ENCODE measurements at places on chromosomes 7 and 10.

GRCh38 chr7:151179287-151179860 is 7.7 kb downstream of the ASB10 start:
- DNase-seq: no peak

DNA sequence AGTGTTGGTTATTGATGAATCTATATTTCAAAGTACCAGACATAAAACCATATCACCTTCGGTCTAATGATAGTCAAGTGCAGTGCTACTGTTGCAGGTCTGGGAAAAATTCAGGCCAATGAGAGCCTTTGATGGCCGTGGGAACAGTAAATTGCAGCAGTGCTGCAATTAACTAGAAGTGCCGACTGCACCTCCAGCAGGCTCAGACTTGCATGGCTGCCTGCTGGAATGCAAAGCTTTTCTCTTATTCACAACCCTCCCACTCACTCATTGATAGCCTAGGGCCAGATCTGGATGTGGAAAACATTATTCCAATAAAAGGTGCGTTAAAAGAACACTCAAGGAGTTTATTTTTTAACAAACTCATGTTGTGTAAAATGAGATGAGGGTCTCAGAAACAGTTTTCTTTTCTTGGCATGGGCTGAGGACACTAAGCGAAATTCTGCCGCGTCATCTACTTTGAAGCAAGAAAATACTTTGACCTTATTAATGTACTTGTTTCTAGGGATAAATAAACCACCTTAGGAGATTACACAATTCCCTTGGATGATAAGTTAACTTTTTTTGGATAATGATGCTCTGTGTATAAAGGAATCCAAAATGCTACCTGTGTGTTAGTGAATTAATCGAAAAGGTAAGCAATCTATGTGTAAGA is 17.1 kb downstream of the PLXDC2 start:
- DNase-seq: no peak

GRCh38 chr7:19106241-19107080 is 11.0 kb downstream of the TWIST1 start:
- no peak for DNase-seq

DNA sequence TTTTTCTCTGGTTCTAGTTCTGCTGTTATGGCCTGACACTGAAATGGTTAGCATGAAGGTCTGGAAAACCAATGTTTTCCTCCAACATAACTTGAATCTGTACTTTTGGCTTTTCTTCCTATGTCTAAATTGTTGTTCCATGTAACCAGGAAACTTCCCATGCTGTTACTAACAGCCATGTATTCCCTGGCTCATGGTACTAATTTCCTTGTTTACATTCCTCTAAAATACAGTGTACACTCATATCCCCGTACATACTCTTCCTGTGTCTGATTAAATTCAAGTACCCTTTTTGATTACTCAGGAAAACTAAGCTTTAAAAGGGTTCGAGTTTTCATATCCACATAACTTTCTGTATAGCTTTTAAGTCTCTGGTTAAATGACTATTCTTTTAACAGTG is 12.3 kb upstream of the ACSM6 start:
- DNase-seq: peak; percentile 25

DNA sequence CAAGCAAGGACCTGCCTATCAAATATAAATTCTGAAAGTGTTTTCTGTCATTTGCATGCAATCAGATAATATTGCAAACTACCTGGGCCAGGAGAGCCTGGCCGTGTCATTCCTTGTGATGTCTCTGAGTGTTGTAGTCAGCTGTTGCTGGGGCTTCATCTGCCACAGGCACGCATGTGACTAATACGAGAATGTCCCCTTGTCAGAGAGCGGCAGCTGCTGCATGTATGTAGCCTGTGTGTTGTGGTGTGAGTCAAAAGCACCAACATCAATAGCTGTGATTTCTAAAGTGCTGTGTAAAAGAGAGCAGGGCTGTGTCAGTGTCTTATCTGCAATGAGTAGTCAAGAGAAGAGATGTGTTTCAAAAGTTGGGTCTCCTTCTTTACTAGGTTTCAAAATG is 155.4 kb downstream of the POU6F2 start:
- DNase-seq: no peak

DNA sequence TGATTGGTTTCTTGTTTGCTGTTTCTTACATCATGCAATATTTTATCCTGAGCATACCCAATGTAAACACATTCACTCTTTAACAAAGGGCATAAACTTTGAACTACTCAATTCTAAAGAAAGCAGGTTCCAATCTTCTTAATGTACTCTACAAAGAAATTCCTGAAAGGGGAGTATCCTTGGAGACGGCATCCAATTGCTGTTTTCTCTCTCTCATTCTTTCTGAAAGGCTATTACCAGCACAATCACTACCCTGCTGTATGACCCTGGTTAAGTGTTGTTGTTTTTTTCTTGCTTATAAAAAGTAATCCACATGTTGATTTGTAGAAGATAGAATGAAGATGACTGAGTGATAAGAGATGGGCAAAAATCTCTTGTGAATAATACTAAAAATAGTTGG is 176.0 kb downstream of the ZNF365 start:
- DNase-seq: no peak
